ENCODE measurements at places on chromosomes 5 and 9.

DNA sequence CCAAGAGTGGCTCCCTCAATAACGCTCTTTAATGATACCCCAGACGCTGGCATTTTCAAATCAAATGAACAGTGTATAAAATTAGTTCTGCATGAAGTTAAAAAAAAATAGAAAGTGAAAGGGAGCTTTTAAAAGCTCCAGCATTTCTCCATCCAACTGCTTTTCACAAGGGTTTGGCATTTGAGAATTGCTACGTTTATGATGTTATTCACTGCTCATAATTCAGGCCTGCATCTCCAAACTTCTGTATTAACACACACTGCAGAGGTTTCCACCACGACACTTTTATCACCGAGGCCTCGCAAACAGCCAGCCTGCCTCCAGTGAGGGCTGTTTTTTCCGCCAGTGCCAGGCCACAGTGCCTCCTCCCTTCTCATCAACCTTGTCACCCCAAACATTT is 205.5 kb upstream of the EFNA5 start:
- no peak for DNase-seq

GRCh38 chr5:6943197-6944112 is 230.2 kb downstream of the TENT4A start:
- DNase-seq = no peak

DNA sequence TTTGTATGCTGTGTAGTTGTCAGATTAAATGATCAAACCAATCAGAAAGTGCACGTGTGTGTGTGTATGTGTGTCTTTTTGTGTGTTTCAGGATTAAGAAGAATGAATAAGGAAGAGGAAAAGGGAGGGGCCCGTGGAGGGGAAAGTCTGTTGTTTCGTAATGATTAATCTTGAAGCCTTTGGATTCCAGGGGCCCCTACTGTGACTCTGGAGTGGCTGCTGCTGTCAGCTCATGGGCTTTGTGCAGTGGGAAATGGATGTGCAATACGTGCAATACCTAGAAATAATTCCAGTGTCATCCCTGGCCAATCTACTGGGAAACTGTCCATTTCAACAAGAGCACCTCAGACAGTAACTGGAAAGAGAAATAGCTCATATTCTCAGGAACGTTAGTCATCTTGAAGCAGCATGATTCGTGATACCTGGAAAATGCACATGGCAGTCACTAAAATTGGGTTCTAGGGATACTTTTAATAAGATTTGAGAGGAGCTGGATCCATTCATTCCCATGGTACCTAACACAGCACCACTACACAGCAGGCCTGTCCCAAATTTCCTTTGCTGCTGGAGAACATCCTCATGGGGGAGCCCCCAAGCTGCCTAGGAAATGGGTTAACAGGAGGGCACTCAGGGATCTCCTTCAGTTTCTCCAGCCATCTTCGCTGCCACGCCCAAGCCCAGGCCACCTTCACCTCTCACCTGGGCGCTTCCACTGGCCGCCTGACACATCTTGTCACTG is 186.3 kb downstream of the NR3C1 start:
- DNase-seq = no peak

DNA sequence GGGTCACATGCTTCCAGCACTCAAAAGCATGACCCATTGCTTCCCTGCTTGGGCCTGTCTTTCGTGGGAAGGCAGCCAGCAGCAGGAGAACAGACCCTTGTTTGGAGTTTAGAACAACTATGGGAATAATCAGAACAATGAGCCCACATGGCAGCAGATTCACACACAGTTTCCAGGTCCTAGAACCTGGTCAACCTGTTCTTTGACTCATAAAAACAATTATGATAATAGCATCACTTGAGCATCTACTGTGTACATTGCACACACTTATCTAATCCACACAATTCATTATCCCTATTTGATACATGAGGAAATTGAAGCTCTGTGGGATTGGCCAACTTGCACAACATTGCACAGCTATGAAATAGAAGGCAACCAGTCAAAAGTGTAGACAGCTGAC is 41.7 kb downstream of the KLF4 start:
- DNase-seq = no peak

GRCh38 chr9:131318231-131319085 is 28.9 kb downstream of the PLPP7 start:
- no peak for DNase-seq

GRCh38 chr9:16213781-16214515 is 656.5 kb downstream of the BNC2 start:
- no peak for DNase-seq

GRCh38 chr9:127390563-127390962 is 6.4 kb upstream of the SLC2A8 start:
- DNase-seq = no peak

DNA sequence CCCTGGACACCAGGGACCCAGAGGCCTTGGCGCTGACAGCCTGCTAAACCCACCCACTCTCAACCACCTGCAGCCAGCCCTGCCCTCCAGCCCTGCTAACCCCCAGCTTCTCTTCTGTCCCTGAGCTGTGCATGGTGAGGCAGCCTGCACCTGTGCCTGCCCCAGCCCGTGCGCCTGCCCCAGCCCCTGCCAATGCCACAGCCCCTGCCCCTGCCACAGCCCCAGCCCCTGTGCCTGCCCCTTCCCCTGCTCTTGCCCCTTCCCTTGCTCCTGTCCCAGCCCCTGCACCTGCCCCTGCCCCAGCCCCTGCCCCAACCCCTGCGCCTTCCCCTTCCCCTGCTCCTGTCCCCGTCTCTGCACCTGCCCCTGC is 43.3 kb upstream of the IRX4 start:
- DNase-seq = no peak

DNA sequence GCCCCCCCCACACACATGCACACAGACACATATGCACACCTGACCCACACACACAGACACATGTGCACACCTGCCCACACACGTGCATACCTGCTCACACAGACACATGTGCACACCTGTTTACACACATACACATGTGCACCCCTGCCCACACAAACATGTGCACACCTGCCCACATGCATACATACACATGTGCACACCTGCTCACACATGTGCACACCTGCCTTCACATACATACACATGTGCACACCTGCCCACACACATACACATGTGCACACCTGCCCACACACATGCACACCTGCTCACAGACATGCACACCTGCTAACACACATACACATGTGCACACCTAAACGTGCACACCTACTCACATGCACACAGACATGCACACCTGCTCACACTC is 147.0 kb upstream of the FOXD4L5 start:
- no peak for DNase-seq

DNA sequence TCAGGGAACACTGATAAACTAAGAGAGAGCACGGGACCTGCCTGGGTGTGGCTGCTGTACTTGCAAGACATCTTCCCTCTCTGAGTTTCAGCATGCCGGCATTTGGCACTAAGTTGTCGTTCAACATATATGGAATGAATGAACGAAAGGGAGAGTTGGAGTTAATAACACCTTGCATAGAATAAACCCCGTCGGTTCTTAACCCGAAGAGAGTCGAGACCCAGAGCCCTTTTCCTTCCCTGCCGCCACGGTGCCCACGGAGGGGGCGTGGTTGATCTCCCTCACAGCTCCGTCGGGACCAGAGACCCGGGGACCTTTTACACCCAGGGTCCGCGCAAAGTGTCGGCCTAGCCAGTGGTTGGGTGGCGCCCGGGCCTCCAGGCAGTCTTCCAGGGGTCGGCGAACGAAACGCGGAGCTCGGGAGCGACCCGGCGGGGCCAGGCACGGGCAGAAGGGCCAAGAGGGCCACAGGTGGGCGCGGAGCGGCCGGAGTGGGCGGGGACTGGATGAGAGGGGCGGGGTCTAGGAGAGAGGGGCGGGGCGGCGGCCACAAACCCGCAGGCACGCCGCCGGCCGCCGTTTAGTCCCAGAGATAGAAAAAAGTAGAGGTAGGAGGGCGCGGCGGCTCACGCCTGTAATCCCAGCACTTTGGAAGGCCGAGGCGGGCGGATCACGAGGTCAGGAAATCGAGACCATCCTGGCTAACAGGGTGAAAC is 735 bp upstream of the RPL26L1 start:
- peak; percentile 20 for DNase-seq

DNA sequence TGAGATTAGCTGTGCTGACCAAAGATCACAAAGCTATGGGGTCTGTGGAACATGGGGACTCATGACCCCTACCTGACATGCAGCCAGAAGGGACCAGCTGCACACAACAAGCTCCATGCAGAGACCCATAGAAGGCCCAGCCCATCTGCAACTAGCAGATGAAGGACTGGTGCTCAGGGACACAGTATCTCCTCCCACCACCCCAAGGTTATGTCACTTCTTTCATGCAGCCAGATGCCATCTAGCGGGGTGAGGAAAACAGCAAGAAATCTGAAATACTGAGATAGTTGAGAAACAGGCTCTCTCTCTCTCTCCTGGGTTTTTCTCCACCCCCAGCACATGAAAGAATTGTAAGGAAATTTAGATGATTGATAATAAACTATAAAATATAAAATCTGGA is 161.3 kb upstream of the DAPK1 start:
- no peak for DNase-seq

DNA sequence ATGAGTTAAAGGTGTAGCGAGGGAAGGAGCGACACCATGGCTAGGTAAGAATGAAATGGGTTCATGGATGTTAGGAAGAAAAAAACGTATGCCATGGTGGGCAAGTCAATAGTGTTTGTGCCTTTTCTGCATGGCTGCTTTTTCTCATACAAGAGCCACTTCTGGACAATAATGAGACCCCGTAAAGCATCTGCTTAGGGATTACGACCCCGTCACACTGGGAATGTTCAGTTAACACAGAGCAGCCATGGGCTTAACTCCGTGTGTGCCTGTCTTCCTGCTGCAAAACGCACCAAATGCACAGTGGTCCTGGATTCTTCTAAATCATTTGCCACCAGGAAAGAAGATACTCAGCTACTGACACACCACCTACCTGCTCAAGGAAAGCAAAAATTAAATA is 81.8 kb downstream of the NFIB start:
- no peak for DNase-seq
